ENCODE measurements at places on chromosomes 4 and X.

DNA sequence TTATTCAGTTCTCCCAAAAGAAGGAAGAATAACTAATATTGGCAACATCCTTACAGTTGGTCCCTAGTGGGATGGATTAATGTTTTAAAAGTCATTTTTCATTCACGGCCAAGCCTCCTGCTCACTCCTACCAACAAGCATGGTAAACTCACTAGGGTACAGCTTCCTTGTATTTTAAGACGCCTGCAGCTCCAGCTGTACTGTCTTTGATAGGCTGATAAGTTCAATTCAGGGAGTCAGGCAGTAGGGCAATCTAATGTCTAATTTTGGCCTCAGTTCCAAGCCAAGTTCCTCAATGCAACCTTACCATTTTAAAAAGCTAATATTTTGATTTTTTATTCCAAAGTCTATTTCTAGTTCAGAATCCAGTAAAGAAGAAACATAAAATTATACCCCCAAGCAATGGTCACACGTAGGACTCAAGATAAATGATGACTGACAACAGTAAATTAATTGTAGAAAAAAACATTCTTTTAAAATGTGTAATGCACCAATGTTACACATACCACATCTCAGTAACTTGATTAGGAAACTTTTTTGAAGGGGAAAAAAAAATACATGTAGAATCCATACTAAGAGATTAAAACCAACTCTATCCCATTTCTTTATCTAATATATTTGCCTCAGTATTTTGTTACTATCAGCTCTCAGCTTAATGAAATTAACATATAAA is 9.3 kb downstream of the LCORL start:
- DNase-seq, result no peak

GRCh38 chrX:79153348-79153747 is 8.9 kb downstream of the GPR174 start:
- DNase-seq, result no peak

DNA sequence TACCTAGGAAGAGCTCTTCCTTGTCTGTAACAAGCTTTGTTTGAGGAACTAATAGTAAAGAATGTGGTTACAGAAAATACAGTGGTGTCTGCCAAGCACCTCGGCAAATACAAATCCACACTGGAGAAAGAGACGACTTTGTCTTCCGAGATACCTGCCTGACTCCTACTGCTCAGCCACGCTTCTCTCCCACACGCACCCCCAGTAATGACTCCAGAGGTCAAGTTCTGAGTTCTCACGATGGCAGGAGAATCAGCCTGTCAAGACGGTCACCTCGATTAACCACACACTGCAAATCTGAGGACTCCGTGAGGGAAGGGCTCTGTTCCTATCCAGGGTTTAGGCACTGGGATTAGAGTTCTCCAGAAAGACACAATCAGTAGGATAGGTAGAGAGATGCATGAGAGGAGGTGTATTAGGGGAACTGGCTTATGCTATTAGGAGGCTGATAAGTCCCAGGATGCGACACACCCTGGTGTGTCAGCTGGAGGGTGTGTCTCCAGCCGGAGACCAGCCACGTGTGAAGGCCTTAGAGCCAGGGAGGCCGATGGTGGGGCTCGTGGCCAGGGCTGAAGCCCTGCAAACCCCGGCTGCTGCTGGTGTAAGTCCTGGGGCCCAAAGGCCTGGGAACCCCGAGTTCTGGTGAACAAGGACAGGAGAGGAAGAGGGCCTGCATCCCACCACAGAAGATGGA is 8.4 kb upstream of the TRIML2 start:
- no peak for DNase-seq

DNA sequence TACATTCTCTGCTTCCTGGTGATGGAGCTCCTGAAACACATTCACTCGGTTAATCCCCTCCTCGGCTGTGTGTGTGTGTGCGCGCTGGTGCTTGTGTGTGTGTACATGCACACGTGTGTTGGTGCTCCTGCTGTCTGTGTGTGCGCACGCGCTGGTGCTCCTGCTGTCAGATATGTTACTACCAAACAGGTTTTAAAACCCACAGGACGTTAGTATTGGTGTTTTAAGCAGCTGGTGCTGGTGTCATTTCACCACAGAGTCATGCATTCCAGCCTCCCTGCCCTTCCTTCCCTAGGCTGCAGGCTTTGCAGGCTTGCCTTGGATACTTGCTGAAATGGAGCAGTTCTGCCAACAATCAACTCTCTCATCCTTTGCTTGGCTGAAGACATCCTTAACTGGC is 48.1 kb upstream of the CPLX1 start:
- DNase-seq, result no peak

GRCh38 chr4:53590187-53590586 is 1.1 kb downstream of the LNX1 start:
- no peak for DNase-seq

- DNase-seq, result peak; percentile 74
These were observed 35.2 kb downstream of the SMIM20 start for GRCh38 chr4:25949173-25949748.

DNA sequence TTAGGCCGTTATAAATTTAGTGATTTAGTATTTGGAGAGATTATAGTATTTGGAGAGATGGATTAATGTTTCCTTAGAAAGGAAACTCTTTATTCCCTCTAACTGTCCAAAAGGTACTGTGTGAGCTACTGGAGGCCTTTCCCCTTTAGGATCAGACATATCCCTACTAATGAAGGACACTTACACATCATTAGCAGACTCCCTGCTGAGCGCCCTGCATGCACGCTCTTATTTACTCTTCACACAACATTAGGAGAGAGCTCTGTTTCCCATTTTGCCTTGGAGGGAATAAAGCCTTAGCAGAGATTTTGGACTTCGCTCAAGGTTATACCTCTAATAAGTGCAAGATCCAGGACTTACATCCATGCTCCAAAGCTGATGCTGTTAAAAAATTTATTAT is 17.8 kb upstream of the STOX2 start:
- peak; percentile 18 for DNase-seq

DNA sequence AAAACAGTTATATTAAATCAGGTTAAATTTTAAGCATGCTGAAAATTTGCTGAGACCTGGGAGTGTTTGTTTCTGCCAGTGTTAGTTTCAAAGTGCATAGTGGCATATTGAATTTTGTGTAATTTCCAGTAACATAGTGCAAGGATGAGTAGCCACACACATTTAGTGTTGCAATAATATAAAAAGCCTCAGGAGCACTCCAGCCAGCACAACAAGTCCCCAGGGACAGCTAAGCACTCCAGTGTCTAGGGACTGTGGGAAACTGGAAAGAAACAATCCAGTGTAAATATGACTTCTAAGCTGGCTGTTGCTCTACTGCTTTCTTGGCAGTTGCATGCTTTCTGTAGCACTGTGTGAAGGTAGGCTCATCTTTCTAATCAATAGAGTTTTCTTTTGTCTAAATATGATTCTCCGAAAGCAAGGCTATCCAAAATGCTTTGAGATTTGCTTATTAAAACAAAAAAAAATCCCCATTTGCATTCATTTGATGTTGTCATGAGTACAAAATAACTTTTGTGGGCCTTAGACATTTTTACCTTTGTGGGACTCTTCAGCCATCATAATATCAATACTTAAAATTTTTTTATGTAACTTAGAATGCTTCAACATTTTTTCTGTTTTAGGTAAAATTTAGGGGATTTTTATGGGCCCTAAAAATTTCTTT is 24.2 kb upstream of the CXCL2 start:
- peak; percentile 8 for DNase-seq

DNA sequence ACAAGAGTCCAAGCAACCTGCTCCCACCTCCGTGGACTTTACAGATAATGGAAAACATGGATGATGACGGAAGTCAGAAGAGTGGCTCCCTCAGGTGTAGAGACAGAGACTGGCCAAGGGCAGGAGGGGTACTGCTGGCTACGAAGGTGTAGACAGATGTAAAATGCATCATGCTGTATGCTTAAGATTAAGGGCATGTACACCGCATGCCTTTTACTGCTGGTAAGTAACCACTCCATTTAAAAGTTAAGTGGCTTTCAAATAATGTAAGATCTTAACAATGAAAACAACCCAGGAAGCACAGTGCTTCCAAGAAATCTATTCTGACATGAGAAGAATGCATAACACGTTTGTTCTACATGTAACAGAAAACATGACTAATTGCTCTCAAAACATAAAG is 76.9 kb upstream of the FAM9B start:
- no peak for DNase-seq

- DNase-seq, result no peak
These were observed 78.8 kb upstream of the FAT4 start for GRCh38 chr4:125235971-125236370.

- DNase-seq, result no peak
These were observed 538.1 kb downstream of the PPP4R3C start for GRCh38 chrX:26925088-26925487.

DNA sequence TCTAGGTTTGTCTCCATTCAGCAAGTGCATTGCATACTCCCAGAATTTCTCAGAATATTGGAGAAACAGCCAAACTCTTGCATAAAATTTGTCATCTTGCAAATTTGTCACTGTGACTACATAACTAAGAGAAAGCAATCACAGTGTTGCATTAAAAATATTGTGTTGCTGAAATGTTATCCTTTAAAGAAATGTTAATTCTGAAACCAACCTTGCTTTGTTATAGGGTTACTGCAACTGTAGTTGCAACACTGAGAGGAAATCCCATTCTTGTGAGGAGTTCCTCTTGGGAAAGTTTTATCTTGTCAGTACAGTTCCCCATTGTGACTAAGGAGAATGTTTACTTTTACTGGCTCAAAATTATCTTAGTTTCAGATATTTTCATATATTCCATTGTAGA is 20.9 kb downstream of the CYBB start:
- no peak for DNase-seq

GRCh38 chr4:110678517-110679227 is 55.8 kb upstream of the PITX2 start:
- DNase-seq, result no peak

DNA sequence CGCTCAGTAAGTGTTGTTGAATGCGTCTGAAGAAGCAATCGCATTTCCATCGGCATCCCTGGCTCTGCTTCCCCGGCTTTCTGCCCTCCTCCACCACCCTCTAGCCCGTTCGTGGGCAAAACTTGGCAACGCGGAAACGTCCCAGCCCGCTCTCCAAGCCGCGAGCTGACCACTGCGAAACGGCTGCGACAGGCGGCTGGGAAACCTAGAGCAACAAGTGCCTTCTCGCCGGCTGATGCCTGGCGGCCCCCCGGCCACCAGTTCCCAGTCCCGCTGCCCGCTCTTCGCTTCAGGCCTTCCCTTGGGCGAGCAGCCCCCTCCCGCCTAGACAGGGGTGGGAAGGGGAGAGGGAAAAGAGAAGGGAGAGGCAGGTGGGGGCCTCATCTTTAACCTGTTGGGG is 837 bp downstream of the CITED1 start:
- no peak for DNase-seq

GRCh38 chrX:114165537-114165936 is 418.3 kb upstream of the HTR2C start:
- DNase-seq, result no peak

GRCh38 chr4:7929118-7929951 is 10.3 kb downstream of the AFAP1 start:
- peak; percentile 22 for DNase-seq

- DNase-seq, result no peak
These were observed 10.1 kb downstream of the ELF4 start for GRCh38 chrX:130100180-130100579.

DNA sequence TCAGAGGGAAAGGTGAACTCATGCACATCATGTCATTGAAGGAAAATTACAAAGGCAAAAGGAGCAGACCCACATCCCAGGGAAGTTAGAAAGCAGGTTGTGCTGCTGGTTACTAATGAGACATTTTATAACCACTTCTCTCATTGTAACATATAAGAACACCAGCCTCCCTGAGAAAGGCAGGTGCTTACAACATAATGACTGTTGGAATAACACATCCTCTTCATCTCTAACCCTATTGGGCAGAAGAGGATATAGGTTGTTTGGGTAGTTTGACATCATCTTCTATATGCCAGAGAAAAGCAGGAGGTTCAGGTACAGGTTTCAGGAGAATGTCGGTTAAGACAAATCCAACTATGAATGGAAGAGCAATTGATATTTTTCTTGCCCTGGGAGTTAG is 77.6 kb downstream of the MAOA start:
- DNase-seq, result no peak

DNA sequence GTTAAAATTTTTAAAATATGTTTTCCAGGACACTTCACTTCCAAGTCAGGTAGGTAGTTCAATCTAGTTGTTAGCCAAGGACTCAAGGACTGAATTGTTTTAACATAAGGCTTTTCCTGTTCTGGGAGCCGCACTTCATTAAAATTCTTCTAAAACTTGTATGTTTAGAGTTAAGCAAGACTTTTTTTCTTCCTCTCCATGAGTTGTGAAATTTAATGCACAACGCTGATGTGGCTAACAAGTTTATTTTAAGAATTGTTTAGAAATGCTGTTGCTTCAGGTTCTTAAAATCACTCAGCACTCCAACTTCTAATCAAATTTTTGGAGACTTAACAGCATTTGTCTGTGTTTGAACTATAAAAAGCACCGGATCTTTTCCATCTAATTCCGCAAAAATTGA is 49.7 kb downstream of the XIAP start:
- DNase-seq, result no peak

DNA sequence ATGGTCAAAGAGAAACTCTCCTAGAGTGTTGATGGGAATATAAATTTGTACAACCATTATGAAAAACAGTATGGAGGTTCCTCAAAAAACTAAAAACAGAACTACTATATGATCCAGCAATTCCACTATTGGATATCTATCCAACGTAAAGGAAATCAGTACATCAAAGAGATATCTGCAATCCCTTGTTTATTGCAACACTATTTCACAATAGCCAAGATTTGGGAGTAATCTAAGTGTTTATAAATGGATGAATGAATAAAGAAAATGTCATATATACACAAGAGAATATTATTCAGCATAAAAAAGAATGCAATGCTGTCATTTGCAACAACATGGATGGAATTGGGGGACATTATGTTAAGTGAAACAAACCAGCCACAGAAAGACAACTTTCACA is 1118.1 kb upstream of the PRKX start:
- no peak for DNase-seq

DNA sequence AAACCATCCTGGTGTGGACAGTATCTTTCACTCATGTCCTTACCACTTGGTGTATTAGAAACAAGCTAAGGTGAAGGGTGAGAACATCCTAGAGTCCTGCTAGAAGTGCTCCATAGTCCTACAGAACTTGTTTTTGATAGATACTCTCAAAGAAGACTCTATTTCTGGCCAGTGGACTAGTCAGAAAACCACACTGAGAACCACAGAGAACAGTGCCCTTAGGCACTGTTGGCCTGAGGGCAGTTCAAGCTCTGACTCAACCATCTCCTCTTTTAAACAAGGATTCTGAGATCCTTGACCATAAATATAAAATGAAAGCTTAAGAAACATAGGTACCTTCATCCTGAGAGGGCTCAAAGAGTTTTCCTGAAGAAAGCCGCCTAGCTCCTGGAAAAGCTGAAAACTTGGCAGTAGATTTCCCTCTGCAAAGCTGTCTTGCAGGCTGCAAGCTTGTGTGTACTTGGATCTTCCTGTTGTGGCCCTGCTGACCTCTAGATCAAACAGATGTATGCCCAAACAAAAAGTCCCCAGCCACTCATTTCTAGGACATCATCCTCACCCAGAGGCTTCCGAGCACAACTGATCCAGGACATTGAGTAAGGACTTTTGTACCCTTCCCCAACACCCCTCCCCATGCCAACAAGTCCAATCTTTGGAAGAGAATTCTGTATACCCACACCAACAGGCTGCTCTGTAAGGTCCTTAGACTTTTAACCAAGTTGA is 111.6 kb upstream of the CXCL13 start:
- no peak for DNase-seq

Data from COR-L47 (cell line).